ENCODE measurements at places on chromosomes 7 and 10.

- DNase-seq = no peak
Measured at GRCh38 chr10:113226831-113227445, 276.9 kb downstream of the TCF7L2 start.

DNA sequence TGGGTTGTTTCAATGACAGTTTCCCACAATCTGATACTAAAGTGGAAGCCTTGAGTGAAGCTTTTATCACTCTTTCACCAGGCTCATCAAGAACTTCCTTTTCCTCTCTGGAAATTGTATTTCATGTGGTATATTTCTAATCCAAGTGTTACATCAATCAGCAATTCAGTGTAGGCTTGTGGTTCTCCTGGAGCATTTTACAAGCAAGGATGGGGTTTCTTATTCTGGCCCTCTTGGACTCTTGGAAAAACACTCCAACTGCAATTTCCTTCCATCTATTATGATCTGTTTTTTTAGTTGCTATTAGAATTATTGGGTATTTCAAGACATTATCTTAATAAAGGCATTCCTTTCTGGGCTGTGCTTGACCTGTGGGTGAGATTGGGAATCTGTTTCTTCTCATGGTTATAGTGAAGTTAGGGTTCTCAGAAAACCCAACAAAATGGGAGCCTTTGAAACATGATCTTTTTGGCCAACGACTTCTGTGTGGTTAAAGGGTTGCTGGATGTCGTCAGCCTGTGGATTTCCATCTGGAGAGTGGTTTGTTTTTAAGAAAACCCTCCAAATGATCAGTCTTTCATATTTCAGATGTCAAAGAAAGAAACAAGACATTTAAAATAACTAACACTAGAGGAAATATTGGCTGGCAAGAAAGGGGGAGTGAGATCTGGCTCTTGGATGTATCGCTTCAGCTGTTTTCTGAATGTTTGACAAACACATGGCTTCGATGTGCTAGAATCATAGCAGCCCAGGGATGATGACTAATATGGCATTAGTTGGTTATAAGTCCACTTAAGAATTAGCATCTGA lies 540.2 kb downstream of the LRMDA start:
- DNase-seq = no peak

- no peak for DNase-seq
Measured at GRCh38 chr7:105975770-105976417, 12.8 kb downstream of the CDHR3 start.

DNA sequence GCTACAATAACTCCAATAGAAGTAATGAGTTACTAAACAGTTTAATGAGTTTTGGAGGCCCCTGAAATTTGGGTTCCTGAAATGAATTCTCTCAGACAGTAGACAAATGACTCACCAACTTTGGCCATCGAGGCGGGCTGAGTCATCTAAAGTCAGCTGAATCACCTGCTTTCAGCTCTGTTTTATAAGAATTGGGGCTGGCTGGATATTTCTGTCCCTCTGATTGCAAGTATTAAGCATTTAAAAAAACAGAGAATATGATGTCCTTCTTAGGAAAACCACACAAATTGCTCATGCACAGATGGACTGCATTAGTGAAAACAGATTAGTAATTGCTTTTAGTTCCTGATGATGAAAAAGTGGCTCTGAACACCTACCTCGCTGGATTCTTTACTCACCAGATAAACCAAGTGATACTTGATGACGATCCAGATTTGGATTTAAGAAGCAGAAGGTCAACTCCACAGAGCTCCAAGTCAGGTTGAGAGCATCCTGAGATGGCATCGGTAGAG lies 59.1 kb downstream of the ZNF365 start:
- no peak for DNase-seq

Data from DMS 273 treated with DMSO at 0.1 percent for 48 hours (cell line).